ENCODE measurements at places on chromosomes 16 and 17. TPM values are rescaled to one million over a fixed set of nuclear protein-coding genes. Genes with fewer than 3 reads are reported as not detected.

Gene ADAM11
- 0.20 TPM for total RNA-seq

Gene RCVRN
- total RNA-seq, result not detected

Gene CDH1
- total RNA-seq, result 225 TPM

Gene ZP2
- total RNA-seq, result not detected

Gene DPEP2
- total RNA-seq, result not detected

Gene AGRP
- total RNA-seq, result not detected

Gene HAP1
- total RNA-seq, result 1.3 TPM

Gene CSH2
- not detected for total RNA-seq

Gene PSMB10
- 52.9 TPM for total RNA-seq

Gene GJD3
- 0.40 TPM for total RNA-seq

Gene NKD1
- total RNA-seq, result 3.0 TPM

Gene TPPP3
- 5.6 TPM for total RNA-seq

Gene TP53TG3C
- not detected for total RNA-seq

GRCh38 chr17:74145756-74146155 lies 57.7 kb upstream of the RPL38 start:
- H3K4me1 ChIP-seq, result no peaks in the 10 kb centered on the region
- no peak overlapping the region for H3K27ac ChIP-seq
- no peaks in the 10 kb centered on the region for H3K36me3 ChIP-seq
- no peaks in the 10 kb centered on the region for H3K27me3 ChIP-seq
- no peak for DNase-seq

GRCh38 chr16:75208861-75209505 lies 2.0 kb upstream of the CTRB2 start:
- DNase-seq, result peak; percentile 78
- no peak overlapping the region for H3K27ac ChIP-seq
- H3K27me3 ChIP-seq, result no peaks in the 10 kb centered on the region
- H3K36me3 ChIP-seq, result no peaks in the 10 kb centered on the region

DNA sequence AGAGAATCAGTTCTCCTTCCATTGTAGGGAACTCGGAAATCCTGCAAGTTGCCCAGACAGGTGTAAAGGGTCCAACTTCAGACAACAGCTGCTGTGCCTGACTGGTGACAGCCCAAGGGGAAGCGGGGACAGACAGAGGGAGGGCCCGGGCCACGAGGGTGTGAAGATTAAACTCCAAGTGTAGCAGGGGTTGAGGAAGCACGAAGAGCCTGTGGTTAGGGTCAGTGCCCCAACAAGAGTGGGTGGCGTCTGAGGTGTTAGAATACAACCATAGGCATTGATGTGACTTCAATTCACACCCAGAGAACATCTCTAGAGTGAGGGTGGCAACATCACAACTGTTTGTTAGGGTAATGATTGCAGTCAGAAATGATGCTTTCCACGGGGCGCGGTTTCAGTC lies 39.1 kb downstream of the ASPA start:
- H3K27me3 ChIP-seq, result no peaks in the 10 kb centered on the region

DNA sequence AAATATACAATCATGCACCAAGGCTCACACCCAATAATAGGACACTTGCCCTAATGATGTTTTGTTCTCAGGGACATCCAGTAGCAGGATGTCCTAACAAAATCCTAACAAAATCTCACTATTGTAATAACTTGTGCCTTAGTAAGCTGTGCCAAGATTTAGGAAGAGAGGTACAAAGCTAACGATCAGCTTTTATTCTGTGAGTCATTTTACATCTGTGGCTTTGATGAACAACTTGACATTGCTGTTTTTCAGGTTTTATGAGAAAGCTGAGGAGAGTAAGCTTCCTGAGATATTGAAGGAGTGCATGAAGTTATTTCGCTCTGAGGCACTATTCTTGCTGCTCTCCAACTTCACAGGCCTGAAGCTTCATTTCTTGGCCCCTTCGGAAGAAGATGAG lies 18.9 kb downstream of the OGFOD1 start:
- peaks cover 13% of the 10 kb centered on the region for H3K36me3 ChIP-seq
- H3K4me3 ChIP-seq, result no peak overlapping the region
- H3K27me3 ChIP-seq, result no peaks in the 10 kb centered on the region
- H3K27ac ChIP-seq, result no peak overlapping the region
- H3K4me1 ChIP-seq, result no peaks in the 10 kb centered on the region

DNA sequence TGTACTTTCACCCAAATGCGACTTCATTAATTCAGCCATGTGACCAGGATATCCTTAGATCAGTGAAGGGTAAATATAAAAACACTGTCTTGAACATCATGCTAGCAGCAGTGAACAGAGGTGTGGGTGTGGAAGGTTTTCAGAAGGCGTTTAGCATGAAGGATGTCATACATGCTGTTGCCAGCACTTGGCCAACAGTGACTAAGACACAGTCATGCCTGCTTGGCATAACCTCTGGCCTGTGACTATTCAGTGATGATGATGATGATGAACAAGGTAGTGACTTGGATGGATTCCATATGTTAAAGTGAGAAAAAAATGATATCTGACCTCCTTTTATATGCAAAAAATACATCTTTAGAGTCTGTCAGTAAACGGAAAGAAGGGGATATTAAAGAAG lies 97.9 kb downstream of the MAP2K4 start:
- no peaks in the 10 kb centered on the region for H3K4me1 ChIP-seq
- H3K27me3 ChIP-seq, result no peaks in the 10 kb centered on the region
- no peak overlapping the region for H3K4me3 ChIP-seq

DNA sequence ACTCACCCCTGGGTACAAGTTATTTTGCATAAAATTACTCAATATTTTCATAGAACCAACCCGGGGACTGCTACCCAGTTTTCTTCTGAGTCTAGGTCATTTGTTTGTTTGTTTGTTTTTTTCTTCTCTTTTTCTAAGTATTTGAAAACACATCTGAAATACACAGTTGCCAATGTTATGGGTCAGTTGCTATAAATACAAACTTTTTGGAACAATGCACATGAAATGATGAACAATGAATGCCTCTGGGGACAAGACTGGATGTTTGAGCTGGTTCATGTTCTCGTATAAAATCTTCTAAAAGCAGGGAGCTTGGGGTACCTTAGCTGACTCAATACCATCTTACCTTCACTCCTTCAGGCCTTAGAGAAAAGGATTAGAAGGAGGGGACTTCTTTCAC lies 30.5 kb downstream of the TMEM238L start:
- H3K4me1 ChIP-seq, result no peaks in the 10 kb centered on the region
- no peak for DNase-seq
- no peak overlapping the region for H3K4me3 ChIP-seq
- no peak overlapping the region for H3K27ac ChIP-seq
- H3K27me3 ChIP-seq, result no peaks in the 10 kb centered on the region

GRCh38 chr16:85649411-85650134 lies 36.5 kb downstream of the GSE1 start:
- peaks cover 3% of the 10 kb centered on the region for H3K36me3 ChIP-seq
- DNase-seq, result no peak
- H3K27me3 ChIP-seq, result no peaks in the 10 kb centered on the region
- H3K27ac ChIP-seq, result no peak overlapping the region

GRCh38 chr17:75695141-75695829 lies 26.0 kb upstream of the ITGB4 start:
- DNase-seq, result no peak
- no peak overlapping the region for H3K4me3 ChIP-seq
- H3K27me3 ChIP-seq, result no peaks in the 10 kb centered on the region
- H3K27ac ChIP-seq, result peak overlapping the region; percentile 79

- peaks cover 29% of the 10 kb centered on the region for H3K4me1 ChIP-seq
- no peak overlapping the region for H3K4me3 ChIP-seq
- peak; percentile 86 for DNase-seq
- no peaks in the 10 kb centered on the region for H3K27me3 ChIP-seq
Observed at GRCh38 chr16:68490829-68491575, 42.7 kb upstream of the SMPD3 start.

GRCh38 chr16:86077243-86077940 lies 178.4 kb downstream of the IRF8 start:
- DNase-seq, result no peak
- no peaks in the 10 kb centered on the region for H3K4me1 ChIP-seq
- no peak overlapping the region for H3K4me3 ChIP-seq
- no peaks in the 10 kb centered on the region for H3K36me3 ChIP-seq
- no peaks in the 10 kb centered on the region for H3K27me3 ChIP-seq

- no peaks in the 10 kb centered on the region for H3K36me3 ChIP-seq
- H3K4me1 ChIP-seq, result no peaks in the 10 kb centered on the region
- H3K27ac ChIP-seq, result no peak overlapping the region
- no peak overlapping the region for H3K4me3 ChIP-seq
Observed at GRCh38 chr16:50480206-50480605, 68.0 kb upstream of the NKD1 start.

- H3K27ac ChIP-seq, result no peak overlapping the region
- H3K36me3 ChIP-seq, result no peaks in the 10 kb centered on the region
- no peaks in the 10 kb centered on the region for H3K27me3 ChIP-seq
- peaks cover 15% of the 10 kb centered on the region for H3K4me1 ChIP-seq
Observed at GRCh38 chr16:69563605-69564580, 1.9 kb upstream of the NFAT5 start.

GRCh38 chr17:49575679-49576087 lies at the start of gene NXPH3:
NXPH3 (plus strand) TSS chr17:49575871; CDS start chr17:49576220, 349 bp downstream.
- no peaks in the 10 kb centered on the region for H3K27me3 ChIP-seq
- peak within 1 kb of the TSS; percentile 51 for H3K4me3 ChIP-seq
- DNase-seq, result no peak
- no peaks in the 10 kb centered on the region for H3K4me1 ChIP-seq
- no peaks in the 10 kb centered on the region for H3K36me3 ChIP-seq
- H3K27ac ChIP-seq, result no peak within 1 kb of the TSS

DNA sequence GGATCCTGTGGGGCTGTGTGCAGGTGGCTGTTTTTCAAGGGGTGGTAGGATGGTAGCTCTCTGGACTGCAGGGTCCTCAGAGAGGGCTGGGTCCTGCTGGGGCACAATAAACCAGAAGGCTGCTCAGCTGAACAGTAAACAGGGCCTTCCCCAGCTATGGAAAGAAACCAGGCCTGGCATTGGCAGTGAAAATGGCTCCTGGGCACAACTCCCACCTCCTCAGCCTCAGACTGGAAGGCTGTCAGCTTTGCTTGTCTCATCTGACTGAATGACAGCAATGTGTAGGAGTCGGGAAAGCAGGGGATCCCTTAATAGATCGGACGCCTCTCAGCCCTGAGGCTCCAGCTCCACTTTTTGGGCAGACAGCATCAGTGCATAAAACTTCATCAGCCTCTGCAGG lies 59.8 kb upstream of the NLRP1 start:
- no peaks in the 10 kb centered on the region for H3K36me3 ChIP-seq
- H3K27ac ChIP-seq, result no peak overlapping the region
- no peak for DNase-seq
- H3K4me3 ChIP-seq, result no peak overlapping the region
- H3K4me1 ChIP-seq, result no peaks in the 10 kb centered on the region

DNA sequence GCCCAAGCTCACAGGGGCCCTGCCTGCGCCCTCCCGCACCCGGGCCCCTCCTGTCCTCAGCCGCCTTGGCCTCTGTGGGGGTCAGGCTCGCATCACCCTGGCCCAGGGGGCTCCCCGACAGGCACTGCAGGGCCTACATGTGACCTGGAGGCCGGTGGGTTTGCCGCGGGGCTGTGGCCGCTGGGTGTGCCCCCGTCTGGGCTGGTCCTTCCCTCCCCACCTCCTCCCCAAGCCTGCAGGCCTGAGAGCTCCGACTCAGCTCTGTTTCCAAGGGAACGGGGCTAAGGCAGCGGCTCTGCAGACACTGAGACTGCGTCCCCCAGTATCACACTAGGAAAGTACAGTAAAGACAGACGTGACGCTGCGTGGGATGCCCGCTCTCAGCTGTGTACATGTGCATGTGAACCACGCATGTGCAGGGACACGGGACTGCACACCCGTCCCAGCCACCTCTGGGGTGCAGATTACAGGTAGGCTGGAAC lies 16.5 kb upstream of the WDR45B start:
- H3K36me3 ChIP-seq, result no peaks in the 10 kb centered on the region
- no peaks in the 10 kb centered on the region for H3K4me1 ChIP-seq
- H3K27ac ChIP-seq, result no peak overlapping the region
- no peaks in the 10 kb centered on the region for H3K27me3 ChIP-seq
- no peak overlapping the region for H3K4me3 ChIP-seq

DNA sequence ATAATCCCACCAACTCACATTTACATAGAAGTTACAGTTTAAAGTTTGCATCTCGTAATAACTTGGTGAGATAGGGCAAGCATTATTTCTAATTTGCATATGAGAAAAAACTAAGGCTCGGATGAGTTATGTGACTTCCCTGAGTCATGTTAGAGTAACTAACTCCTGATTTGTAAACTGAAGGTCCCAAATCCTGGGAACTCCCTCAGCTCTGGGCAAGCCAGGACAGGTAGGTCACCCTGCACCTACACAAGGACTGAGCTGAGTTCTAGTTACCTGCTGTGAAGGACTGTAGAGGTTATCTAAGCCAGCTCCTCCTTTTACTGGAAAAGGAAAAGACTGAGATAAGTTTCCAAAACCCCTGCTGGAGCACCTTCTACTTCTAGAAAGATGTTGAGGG lies 92.1 kb upstream of the HLF start:
- no peak overlapping the region for H3K4me3 ChIP-seq
- no peaks in the 10 kb centered on the region for H3K36me3 ChIP-seq
- no peak for DNase-seq
- H3K27me3 ChIP-seq, result no peaks in the 10 kb centered on the region
- H3K27ac ChIP-seq, result no peak overlapping the region
- no peaks in the 10 kb centered on the region for H3K4me1 ChIP-seq

GRCh38 chr16:66444049-66444481 lies 17.0 kb downstream of the BEAN1 start:
- no peak overlapping the region for H3K27ac ChIP-seq
- no peaks in the 10 kb centered on the region for H3K36me3 ChIP-seq
- DNase-seq, result no peak
- H3K27me3 ChIP-seq, result no peaks in the 10 kb centered on the region
- H3K4me3 ChIP-seq, result no peak overlapping the region

DNA sequence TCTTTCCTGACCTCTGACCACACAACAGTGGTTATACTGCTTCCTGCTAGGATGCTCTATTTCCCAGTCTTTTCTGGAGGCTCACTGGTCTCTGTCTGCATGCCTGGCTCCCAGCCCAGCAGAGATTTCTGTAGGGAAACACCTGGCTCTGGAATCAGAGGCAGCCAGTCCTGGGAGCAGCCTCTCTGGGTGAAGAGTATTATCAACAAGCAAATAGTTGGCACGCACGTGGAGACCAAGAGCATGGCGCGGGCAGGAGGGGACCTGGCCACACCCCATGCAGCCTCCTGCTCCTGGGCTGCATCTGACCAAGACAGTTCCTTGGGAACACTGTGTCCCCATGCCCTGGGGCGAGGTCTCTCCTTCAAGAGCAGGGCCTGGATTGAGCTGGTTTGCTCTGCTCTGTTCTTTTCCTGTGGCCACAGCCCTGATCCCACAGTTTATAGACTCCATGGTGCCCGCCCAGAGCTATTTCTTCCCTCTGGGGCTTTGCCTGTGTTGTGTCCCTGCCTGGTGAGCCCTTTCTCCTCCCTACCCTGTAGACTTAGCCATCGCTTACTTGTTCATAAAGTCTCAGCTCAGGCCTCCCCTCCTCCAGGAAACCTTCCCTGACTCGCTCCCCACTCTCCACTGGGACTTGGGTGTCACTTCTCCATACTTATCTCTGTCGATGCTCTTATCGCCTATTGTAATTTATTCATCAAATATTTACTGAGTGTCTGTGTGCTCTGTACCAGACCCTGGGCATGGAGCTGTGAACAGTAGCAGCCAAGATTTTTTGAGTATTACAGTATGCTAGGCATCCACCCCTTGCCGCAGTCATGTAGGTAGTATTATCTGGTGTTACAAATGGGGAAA lies 60.6 kb downstream of the SCNN1B start:
- H3K36me3 ChIP-seq, result no peaks in the 10 kb centered on the region
- H3K27me3 ChIP-seq, result no peaks in the 10 kb centered on the region
- no peak overlapping the region for H3K4me3 ChIP-seq
- no peaks in the 10 kb centered on the region for H3K4me1 ChIP-seq
- DNase-seq, result peak; percentile 57

GRCh38 chr16:51982715-51983680 lies 563.9 kb downstream of the TOX3 start:
- peak; percentile 55 for DNase-seq
- H3K27ac ChIP-seq, result no peak overlapping the region
- H3K27me3 ChIP-seq, result no peaks in the 10 kb centered on the region
- H3K36me3 ChIP-seq, result no peaks in the 10 kb centered on the region
- no peak overlapping the region for H3K4me3 ChIP-seq
